Esophagus mucosa (tissue), 1 donor: ENCODE measurements at places on chromosomes 16 and 17. TPM values are rescaled to one million over a fixed set of nuclear protein-coding genes. Genes with fewer than 3 reads are reported as not detected.

The PDPR gene
- total RNA-seq: 16.3 TPM

The RGS9 gene
- total RNA-seq: 0.84 TPM

The RBFOX1 gene
- total RNA-seq: not detected

The PPM1D gene
- 9.5 TPM for total RNA-seq

The TEX14 gene
- 0.24 TPM for total RNA-seq

The SULT1A2 gene
- total RNA-seq: 0.32 TPM

The CCL7 gene
- not detected for total RNA-seq

The CCDC40 gene
- total RNA-seq: 0.72 TPM

The SLC13A5 gene
- total RNA-seq: 3.5 TPM

The HP gene
- total RNA-seq: 6.2 TPM

The KRTAP16-1 gene
- total RNA-seq: not detected

The ARHGAP23 gene
- 148 TPM for total RNA-seq

The GOSR2 gene
- 21.4 TPM for total RNA-seq

The KCNJ2 gene
- 7.5 TPM for total RNA-seq

The CDH3 gene
- 94.1 TPM for total RNA-seq

The FBXO47 gene
- total RNA-seq: not detected

The OR1E2 gene
- not detected for total RNA-seq

The GPT2 gene
- 92.0 TPM for total RNA-seq

The CD19 gene
- total RNA-seq: 0.40 TPM

The CIAPIN1 gene
- 52.4 TPM for total RNA-seq

The PRSS27 gene
- total RNA-seq: 191 TPM

The RAB37 gene
- total RNA-seq: 0.96 TPM

The FBXW10B gene
- total RNA-seq: 8.0 TPM

The PRDM7 gene
- total RNA-seq: not detected

The ATP2C2 gene
- total RNA-seq: 6.9 TPM

The CCL16 gene
- not detected for total RNA-seq

The GFER gene
- total RNA-seq: 17.0 TPM

The TBC1D3G gene
- not detected for total RNA-seq

The KRT23 gene
- 3.1 TPM for total RNA-seq

The OTOP3 gene
- 14.7 TPM for total RNA-seq

The C16orf54 gene
- total RNA-seq: 0.36 TPM

The NPIPB6 gene
- total RNA-seq: 1.00 TPM

The GSG1L gene
- total RNA-seq: not detected

The KRTAP4-4 gene
- not detected for total RNA-seq
